ENCODE measurements at places on chromosomes 1 and 21.
A peak's percentile ranks its signal among the peaks of the same experiment; 100 is the strongest.

- no peak for DNase-seq
Observed at GRCh38 chr1:225875044-225875815, 7.0 kb downstream of the TMEM63A start.

DNA sequence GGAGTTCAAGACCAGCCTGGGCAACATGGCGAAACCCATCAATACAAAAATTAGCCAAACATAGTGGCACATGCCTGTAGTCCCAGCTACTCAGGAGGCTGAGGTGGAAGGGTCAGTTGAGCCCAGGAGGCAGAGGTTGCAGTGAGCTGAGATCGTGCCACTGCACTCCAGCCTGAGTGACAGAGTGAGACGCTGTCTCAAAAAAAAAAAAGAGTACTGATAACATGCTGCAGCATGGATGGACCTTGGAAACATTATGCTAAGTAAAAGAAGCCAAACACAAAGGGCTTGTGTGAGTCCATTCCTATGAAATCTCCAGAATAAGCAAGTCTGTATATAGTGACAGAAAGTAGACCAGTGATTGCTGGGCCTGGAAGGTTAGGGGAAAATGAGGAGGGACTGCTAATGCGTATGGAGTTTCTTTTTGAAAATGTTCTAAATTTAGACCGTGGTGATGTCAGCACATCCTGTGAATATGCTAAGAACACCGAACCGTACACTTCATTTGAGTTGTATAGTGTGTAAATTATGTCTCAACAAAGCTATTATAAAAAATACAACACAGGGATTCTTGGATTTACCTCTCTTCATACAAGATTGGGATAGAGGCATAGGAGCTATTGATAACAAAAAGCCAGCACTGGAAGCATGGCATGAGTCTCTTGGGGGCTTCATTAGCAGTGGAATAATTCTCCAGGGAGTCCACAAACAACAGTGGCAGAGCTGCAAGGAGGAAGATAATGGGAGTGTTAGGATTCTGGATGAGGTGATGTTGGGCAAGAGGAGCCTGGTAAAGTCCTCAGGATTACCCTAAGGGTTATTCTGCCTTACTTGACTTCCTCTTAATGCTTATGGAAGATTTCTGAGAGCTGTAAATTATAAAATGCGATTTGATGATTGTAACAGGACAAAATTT is 73.5 kb downstream of the TTC3 start:
- peak; percentile 24 for DNase-seq

GRCh38 chr1:15213341-15213821 is 33.6 kb upstream of the FHAD1 start:
- peak; percentile 85 for DNase-seq

GRCh38 chr1:40692429-40692895 is 958 bp downstream of the NFYC start:
- no peak for DNase-seq

GRCh38 chr1:10622910-10623685 is 148.3 kb downstream of the PEX14 start:
- DNase-seq, result no peak

- DNase-seq, result no peak
Observed at GRCh38 chr1:55311057-55311641, 96.0 kb upstream of the USP24 start.

DNA sequence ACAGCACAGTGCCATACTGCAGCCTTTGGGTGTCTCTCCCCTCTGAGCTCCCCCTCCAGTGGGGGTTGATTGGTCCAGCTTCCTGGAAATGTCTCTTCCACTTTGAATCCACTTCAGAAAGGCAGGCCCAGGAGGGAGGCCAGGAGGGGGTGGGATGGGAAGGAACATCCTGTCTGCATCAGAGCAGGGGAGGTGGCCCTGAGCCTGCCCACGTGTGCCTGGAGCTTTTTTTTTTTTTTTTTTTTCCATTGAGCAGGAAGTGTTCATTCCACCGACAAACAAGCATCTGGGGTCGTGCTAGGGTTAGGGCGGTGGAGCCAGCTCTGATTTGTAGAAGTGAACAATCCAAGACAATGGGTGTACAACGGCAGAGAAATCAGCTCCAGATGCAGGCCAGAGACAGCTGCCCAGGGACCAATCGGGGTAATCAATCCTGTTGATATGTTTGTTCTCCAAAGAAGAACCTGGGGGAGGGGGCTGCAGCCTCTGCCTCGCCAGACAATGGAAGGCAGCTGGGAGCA is 93.3 kb downstream of the SSBP3 start:
- DNase-seq, result no peak
